ENCODE measurements at places on chromosomes 16 and 17.

- no peak for DNase-seq
Observed at GRCh38 chr17:72191921-72192799, 71.3 kb downstream of the SOX9 start.

- peak; percentile 73 for DNase-seq
Observed at GRCh38 chr16:89357055-89357816, 133.1 kb downstream of the ANKRD11 start.

- no peak for DNase-seq
Observed at GRCh38 chr17:13931111-13931526, 138.2 kb upstream of the COX10 start.

DNA sequence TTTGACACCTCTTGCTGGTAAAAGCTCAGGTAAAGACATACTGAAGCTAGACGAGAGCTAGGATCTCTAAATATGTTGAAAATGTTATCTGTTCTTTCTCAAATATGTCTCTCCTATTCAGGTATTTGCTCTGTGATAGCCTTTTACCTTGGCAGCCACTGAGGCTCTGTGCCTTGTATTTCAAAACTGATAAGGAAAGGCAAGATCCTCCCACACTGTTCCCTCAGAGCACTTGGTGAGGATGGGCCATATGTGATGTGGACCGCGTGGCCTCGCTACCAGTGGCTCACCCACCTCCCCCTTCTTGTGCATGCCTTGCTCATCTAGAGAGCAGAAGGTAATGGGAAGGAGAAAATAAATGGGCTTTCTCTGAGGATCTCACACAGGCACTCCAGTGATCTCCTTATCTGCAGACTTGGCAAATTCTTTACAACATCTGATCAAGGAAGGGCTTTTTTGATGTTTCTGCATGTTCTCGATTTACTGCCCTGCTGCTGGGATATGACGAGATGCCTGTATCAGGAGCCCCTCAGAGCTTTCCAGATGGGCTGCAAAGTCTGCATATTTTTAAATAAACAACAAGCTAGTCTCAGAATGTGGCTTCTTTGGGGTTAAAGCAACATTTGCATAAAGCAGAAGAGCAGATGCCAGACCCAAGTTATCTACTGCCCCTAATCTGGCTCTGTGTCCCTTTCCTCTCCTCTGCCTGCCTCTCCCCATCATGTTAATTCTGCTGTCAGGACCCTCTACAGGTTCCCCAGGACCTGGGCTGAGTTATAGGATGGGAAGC is 16.9 kb downstream of the HOXB1 start:
- no peak for DNase-seq

- DNase-seq = peak; percentile 13
Observed at GRCh38 chr16:75251280-75252048, at the start of gene BCAR1. BCAR1 (minus strand) TSS chr16:75251624; CDS start chr16:75251482, 142 bp downstream.

- no peak for DNase-seq
Observed at GRCh38 chr17:73589363-73589980, 54.8 kb downstream of the SDK2 start.

GRCh38 chr17:75033346-75034235 is 13.2 kb downstream of the ATP5PD start:
- peak; percentile 90 for DNase-seq

GRCh38 chr17:83080858-83081683 is 1.7 kb downstream of the METRNL start:
- DNase-seq = peak; percentile 48

GRCh38 chr16:50540711-50541007 is 7.5 kb upstream of the NKD1 start:
- no peak for DNase-seq

DNA sequence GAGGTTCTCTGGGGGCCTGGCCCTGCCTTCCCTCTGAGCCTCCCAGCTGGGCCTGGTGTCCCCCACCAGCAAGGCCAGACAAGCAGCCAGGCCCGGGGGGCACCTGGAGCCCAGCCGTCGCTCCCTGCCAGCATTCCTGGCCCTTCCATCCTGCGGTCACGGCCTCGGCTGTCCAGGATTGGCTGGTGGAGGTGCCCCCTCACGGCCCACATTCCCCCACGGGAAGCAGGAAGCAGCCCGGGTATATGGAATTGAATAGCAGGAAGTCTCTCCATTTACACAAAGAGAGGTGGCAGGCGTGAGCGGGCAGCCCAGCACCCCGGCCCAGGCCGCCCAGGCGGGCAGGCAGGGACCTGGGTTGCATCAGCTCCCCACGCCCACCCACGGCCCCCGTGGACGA is 14.5 kb downstream of the TRAF7 start:
- DNase-seq = no peak

DNA sequence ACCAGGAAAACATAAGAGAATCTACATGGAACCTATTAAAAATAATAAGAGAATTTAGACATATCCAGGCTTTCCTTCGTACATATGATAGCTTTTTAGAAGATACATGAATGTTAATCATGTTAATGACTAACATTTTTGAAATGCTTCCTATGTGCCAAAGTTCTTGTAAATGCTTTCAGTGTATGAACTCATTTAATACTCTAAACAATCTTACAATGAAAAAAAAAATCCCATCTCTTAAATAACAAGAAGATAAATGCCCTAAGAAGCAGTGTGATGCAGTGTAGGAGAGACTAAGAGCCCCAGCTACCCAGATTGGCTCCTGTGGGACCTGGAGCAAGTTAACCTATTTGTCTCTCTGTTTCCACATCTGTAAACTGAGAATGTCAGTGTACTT is 220.4 kb upstream of the MYOCD start:
- no peak for DNase-seq

DNA sequence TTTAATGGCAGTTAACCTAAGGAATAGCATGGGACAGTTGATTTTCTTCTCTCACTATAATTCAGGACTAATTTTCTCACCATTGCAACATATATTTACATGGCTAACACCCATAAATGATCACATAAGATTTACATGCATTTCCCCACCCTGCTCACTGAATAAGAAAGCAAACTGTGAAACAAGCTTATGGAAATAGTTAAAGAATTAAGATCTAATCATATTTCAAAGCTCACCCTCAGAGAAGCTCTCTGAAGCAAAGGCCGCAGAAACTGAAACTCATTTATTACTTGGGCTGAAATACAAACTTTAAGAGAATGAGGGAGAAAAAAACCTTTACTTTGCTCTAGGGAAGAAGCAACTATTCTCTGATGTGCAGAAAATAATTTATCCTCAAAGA is 218.7 kb upstream of the AXIN2 start:
- DNase-seq = no peak

DNA sequence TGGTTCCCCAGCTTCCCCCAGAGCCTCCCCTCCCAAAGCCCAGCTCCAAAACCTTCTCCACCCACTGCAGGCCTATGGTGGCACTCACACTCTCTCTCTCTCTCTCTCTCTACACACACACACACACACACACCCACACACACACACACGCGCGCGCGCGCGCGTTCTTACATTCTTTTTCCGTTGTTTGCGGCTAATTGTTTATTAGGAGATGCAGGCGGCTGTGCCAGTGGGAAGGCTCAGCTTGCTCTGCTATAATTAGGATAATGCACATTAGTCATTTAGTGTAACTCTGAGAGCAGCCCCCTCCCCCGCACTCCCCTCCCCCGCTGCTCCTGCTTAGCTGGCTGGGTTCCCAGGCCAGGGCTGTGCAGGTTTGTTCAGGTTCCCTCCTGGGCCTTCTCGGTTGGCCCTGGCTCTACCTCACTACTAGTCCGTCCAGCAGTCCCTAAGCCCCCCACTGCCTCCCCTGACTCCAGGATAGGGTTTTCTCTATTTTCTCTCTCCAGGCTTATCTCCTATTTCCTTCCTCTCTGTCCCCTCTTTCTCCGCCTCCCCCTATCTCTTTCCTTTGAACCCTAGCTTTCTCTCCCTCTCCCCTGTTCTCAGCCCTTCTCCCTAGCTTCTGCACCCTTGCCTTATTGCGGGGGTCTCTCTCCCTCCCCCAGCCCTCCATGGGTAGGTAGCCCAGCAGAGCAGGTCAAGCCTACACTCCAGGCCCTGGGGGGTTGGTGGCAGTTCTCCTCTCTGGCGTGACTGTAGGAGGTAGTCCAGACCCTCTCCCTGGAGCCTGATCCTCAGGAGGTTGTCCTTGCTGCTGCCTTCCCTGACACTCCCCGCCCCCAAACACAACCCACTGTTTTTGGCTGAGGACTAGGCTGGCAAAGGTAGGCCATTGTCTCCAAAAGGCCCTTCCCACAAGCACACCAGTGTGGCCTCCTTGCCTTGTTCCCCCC is 34.0 kb downstream of the TMEM132E start:
- DNase-seq = no peak

DNA sequence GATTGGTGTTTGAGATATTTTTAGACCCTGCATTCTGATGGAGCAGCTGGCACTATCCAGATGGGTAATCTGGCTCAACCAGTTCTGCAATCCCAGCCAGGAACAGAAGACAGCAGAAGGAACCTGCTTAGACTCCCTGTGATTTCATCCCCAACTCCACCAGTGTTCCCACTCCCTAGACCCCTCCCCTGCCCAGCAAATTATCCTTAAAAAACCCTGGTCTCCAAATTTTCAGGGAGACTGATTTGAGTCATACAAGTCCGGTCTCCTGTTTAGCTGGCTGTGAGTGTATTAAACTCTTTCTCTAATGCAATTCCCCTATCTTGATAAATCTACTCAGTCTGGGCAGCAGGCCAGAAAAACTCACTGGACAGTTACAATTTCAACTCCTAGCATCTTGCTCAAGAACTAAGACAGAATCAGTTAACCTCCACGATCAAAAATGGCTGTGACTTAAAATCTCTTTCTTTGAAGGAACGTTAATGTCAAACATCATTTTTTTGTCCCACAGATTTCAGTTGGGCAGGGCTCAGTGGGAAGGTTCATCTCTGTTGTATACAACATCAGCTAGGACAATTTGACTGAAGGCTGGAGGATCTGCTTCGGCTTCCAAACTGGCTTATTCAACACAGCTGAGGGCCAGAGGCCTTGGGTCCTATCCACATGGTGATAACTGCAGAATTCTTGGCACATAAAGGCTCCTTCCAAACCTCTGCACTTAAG is 4.9 kb upstream of the RBL2 start:
- no peak for DNase-seq

GRCh38 chr17:17549732-17550366 is 41.7 kb downstream of the PEMT start:
- DNase-seq = no peak

DNA sequence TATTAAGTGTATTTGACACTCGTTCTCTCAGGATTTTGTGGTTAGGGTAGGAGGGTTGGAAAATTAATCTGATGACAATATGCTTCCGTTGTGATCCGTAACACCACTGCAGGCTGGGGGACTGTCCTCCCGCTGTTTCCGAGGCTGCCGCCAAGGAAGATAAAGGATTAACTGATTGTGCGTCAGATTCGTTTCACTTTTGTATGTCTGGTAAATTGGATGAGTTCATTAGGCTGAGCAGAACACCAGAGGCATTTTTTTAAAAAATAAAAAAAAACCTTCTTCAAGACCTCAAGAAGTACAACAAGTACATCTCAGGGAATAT is 486.7 kb upstream of the SALL1 start:
- DNase-seq = no peak

- no peak for DNase-seq
Observed at GRCh38 chr17:17056156-17056539, 13.9 kb downstream of the MPRIP start.

GRCh38 chr17:41107941-41108450 is 2.8 kb downstream of the KRTAP4-9 start:
- no peak for DNase-seq

DNA sequence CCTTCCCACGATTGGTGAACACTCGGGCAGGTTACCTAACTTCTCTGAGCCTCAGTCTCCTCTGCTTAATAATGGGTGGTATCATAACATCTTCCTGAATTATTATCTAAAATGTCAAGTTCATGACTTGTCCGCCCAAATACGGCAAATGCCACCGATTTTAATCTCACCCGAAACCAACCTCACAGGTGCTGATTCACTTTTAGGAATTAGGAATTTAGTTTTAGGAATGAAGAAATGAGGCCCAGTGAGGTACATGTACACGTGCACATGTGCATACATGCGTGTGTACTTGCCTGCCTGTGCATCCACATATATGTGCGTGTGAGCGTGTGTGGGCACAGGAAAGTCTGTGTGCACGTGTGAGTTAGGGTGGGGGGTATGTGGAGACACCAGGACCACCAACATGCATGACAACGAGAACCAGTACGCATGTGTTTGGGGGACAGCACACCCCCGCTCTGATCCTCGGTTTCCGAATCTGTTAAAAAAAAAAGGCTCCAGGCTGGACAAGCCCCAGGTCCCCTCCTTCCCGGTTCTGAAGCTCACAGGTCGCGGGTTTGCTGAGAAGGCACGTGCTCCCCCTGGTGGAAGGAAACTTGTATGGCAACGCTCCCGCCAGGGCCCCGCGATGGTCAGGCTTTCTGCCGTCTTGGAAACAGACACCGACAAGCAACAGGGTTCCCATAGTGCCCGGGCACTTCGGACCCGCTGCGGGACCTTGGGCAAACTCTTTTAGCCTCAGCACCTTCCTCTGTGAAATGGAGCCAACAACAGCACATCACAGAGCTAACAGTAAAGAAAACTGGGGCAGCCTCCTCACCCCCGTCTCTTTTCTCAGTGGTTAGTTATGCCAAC is 219.2 kb downstream of the RBFOX3 start:
- DNase-seq = peak; percentile 70

DNA sequence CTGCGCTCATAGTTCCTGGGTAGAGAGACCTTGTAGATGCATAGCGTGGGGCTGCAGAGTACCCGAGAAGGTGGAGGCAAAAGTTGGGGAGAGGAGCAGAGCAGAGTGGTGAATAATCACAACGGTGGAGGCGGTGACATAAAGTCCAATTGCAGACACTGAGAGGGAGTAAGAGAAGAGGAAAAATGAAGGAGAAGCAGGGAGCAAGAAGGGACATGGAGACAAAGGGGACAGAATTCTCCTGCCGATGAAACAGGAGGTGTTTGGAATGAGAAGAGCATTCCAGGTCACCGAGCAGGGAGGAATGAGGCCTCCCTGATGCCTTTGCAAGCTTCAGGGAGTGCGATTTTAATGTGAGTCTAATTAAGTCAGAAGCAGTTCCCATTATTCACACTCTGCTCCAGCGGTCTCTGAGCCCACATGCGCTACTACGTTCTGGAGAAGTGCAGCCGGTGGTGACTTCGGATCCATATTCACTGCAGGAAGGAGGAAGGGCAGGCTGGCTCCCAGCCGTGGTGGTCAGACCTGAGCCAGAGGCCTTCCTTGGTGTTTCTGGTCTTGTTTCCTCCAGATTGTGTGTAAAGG is 108.0 kb upstream of the DNAH9 start:
- DNase-seq = no peak

DNA sequence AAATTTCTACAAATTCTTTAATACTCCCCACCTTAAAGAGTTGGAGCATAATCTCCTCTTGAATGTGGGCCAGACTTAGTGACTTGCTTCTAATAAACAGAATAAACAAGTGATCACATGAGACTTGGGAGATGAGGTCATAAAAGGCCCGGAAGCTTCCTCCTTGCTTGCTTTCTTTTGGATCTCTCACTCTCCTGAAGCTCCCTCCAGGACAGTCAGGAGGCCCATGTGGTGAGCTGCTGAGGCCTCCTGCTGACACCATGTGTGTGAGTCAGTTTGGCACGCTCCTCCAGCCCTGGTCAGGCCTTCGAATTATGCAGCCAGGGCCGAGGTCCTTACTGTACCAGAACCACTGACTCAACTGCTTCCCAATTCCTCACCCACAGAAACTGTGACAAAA is 53.2 kb downstream of the NDEL1 start:
- no peak for DNase-seq

GRCh38 chr17:630801-631200 is 83.8 kb downstream of the VPS53 start:
- no peak for DNase-seq

GRCh38 chr17:49341356-49341755 is 20.7 kb downstream of the ZNF652 start:
- no peak for DNase-seq

GRCh38 chr17:27879987-27880608 is 13.1 kb downstream of the LYRM9 start:
- peak; percentile 68 for DNase-seq

All from activated naive CD4-positive, alpha-beta T cell treated with Interleukin-2 at 50 U/mL for 16 hours (primary cell).